Immature natural killer cell (primary cell): ENCODE measurements at places on chromosomes 4 and X. TPM values are rescaled to one million over a fixed set of nuclear protein-coding genes. Genes with fewer than 3 reads are reported as not detected.

The EFHC2 gene
- 11.2 TPM for polyA plus RNA-seq

GRCh38 chrX:110015032-110015431, 12.1 kb downstream of the TMEM164 start:
- peaks cover 4% of the 10 kb centered on the region for H3K4me1 ChIP-seq
- H3K27me3 ChIP-seq = no peaks in the 10 kb centered on the region
- DNase-seq = no peak
- H3K27ac ChIP-seq = no peak overlapping the region
- no peak overlapping the region for H3K4me3 ChIP-seq
- peaks cover 2% of the 10 kb centered on the region for H3K36me3 ChIP-seq

GRCh38 chrX:6170424-6170823, 58.2 kb downstream of the NLGN4X start:
- no peak overlapping the region for H3K4me3 ChIP-seq
- no peaks in the 10 kb centered on the region for H3K4me1 ChIP-seq
- DNase-seq = no peak
- H3K27ac ChIP-seq = no peak overlapping the region
- no peaks in the 10 kb centered on the region for H3K27me3 ChIP-seq

DNA sequence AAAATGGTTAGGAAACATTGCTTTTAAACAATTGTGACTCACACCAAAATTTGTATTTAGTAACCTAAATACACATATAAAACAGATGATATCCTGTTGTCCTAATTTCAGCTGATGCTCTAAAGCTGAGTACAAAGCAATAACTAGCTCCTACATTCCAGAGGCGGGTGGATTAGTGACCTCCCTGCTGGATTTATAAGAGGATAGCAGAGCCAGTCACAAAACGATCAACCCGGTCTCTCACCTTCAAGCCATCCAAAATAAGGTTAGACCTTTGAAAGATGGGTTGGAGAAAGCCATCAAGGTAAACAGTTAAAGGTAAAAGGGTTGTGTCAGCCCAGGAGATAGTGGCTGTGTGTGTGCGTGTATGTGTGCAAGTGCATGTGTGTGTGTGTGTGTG, 43.2 kb upstream of the SFRP2 start:
- no peak for DNase-seq
- H3K27ac ChIP-seq = no peak overlapping the region
- no peaks in the 10 kb centered on the region for H3K4me1 ChIP-seq
- peaks cover 6% of the 10 kb centered on the region for H3K27me3 ChIP-seq
- H3K36me3 ChIP-seq = no peaks in the 10 kb centered on the region
- H3K4me3 ChIP-seq = no peak overlapping the region

GRCh38 chr4:24321616-24322015, 262.7 kb downstream of the DHX15 start:
- no peaks in the 10 kb centered on the region for H3K36me3 ChIP-seq
- H3K4me1 ChIP-seq = no peaks in the 10 kb centered on the region
- no peaks in the 10 kb centered on the region for H3K27me3 ChIP-seq
- no peak overlapping the region for H3K4me3 ChIP-seq
- no peak overlapping the region for H3K27ac ChIP-seq

DNA sequence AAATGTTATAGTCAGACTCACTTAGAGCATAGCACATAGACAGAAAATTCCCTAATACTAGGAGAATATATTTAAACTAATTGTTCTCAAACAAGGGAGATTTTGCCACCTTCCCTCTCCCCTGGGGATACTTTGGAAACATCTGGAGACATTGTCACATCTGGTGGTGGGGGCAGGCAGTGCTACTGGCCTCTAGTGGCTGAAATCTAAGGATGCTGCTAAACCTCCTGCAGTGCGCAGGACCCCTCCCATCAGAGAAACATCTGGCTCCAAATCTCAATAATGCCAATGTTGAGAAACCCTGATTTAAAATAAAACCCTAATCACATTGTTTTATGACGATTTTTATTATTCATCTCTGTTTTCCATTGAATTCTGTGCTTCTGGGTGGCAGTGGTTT, 244.9 kb downstream of the FRMPD4 start:
- no peaks in the 10 kb centered on the region for H3K4me1 ChIP-seq
- no peak overlapping the region for H3K27ac ChIP-seq
- H3K4me3 ChIP-seq = no peak overlapping the region
- H3K36me3 ChIP-seq = no peaks in the 10 kb centered on the region

The MMRN1 gene
- polyA plus RNA-seq = 2.5 TPM

DNA sequence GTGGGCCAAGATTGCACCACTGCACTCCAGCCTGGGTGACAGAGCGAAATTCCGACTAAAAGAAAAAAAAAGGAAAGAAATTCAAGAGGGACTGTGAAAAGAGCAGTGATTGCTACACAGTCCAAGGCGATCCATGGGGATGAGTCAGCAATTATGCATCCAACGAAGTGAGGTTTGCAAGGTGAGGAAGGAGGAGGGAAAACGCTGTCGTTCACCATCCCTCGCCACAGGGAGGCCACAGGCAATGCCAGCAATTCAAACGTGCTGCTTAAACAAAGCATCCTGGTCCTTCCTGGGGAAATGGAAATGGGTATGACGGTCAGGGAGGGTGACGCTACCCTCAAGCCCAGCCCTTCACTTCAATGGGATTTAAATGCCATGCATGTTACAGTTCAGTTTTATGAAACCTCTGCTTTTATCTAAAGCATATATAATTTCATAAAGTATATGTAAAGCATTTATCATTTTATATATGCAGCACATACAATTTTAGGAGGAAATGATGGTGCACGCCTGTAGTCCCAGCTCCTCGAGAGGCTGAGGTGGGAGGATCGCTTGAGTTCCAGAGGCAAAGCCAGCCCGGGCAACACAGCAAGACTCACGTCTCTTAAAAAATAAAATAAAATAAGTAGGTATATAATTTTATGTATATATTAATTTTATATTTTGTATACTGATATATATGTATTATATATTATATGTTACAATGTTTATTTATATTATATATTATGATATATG, 108.7 kb downstream of the DHRSX start:
- peaks cover 2% of the 10 kb centered on the region for H3K4me1 ChIP-seq
- peaks cover 3% of the 10 kb centered on the region for H3K27me3 ChIP-seq
- DNase-seq = no peak
- H3K27ac ChIP-seq = no peak overlapping the region
- H3K4me3 ChIP-seq = no peak overlapping the region

DNA sequence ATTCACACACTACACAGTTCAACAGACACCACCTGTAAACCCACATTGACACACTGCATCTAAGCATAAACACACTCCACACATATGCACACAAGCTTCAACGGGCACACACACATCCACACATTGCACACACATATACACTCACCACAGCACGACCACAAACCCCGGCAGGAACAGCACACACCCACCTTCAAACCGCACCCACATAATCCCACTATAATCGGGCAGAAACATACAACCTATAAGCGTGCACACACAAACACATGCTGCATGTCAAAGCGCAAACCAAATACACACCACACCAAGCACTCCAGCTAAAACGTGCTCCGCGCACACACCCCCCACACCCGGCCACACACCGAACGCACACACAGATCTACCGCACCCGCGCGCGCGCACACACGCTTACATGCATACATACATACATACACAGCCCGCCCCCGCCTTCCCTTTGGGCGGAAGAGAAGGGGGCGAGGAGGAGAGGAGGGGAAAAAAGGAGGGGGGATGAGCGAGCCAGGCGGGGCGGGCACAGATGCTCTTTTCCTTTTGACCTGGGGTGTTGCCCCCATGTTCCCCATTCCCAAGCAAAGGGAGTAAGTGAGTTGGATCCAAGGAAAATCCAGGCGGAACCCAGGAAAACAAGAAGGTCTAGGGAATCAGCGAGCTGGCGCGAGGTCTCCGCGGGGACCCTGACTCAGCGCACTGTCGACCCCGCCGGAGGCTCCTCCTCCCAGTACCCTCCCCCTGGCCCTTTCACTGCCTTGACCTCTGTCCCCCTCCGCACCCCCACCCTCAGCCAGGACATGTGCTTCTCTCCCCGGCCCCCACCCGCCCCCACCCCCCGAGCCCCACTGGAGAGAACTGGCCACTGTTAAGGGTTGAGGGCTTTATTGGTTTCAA, 9.9 kb downstream of the ARHGAP36 start:
- no peak overlapping the region for H3K27ac ChIP-seq
- H3K27me3 ChIP-seq = peaks cover 16% of the 10 kb centered on the region
- DNase-seq = no peak
- peaks cover 2% of the 10 kb centered on the region for H3K4me1 ChIP-seq
- no peaks in the 10 kb centered on the region for H3K36me3 ChIP-seq
- H3K4me3 ChIP-seq = no peak overlapping the region

DNA sequence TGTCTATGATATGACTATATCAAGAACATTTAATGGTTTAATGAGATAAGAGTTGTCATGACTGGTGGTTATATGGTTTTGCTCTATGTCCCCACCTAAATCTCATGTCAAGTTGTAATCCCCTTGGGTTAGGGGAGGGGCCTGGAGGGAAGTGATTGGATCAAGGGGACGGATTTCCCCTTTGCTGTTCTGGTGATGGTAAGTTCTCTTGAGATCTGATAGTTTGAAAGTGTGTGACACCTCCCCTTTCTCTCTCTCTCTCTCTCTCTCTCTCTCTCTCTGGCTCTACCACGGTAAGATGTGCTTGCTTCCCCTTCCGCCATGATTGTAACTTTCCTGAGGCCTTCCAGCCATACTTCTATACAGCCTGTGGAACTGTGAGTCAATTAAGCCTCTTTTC, 803.4 kb downstream of the TRIML1 start:
- DNase-seq = no peak
- no peak overlapping the region for H3K27ac ChIP-seq
- no peak overlapping the region for H3K4me3 ChIP-seq

DNA sequence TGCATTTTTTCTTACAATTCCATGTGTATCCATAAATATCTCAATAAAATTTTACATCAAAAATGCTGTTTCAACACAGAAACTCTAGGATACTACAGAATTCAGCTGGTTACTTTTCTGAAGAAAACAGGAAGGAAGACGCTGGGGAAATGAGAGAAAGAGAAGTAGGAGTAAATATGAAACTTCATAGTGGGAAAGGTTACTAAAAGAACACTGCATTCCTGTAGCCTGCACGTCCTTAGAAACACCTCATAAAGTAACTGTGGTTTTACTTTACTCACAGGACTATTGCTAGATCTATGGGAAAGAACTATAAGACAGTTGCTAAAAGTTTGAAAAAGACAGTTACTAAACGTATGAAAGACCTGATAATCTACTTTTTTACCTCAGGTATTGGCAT, 23.1 kb downstream of the ATP11C start:
- H3K4me3 ChIP-seq = no peak overlapping the region
- no peak for DNase-seq
- H3K27ac ChIP-seq = no peak overlapping the region
- no peaks in the 10 kb centered on the region for H3K36me3 ChIP-seq
- no peaks in the 10 kb centered on the region for H3K27me3 ChIP-seq

DNA sequence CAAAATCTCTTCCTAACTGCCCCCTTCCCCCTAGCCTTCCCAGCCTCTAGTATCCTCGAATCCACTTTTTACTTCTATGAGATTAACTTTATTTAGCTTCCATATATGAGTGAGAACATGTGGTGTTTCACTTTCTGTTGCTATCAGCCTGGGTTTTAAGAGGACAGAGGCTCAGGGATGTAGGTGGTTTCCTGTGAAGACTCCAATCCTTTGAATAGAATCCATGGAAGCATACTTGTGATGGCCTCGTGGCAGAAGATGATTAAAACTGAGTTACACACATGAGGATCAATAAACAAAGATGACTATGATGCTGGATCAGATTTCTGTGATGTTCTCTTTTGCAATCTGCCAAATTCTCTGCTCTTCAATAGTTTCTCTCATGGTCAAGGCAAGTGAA, 29.8 kb downstream of the CD99L2 start:
- no peak overlapping the region for H3K4me3 ChIP-seq
- no peaks in the 10 kb centered on the region for H3K36me3 ChIP-seq
- H3K4me1 ChIP-seq = peaks cover 4% of the 10 kb centered on the region
- H3K27me3 ChIP-seq = no peaks in the 10 kb centered on the region
- DNase-seq = no peak

DNA sequence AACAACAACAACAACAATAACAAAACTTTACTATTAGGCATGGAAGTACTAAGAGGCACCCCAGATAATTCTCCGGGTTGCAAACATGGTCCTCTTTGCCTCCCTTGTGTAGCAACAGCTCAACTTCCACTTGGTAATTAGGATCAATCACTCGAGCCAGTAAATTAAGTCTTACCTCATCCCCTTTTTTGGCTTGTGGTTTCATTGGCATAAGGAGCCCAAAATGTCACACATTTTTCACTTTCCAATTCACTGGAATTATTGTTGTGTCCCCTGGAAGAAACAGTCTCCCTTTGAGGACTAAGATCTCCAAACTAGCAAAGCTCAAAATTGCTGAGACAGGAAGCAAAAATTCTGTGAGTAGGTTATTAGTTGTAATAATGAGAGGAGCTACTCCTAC, 49.2 kb upstream of the HSD17B10 start:
- H3K27me3 ChIP-seq = peaks cover 12% of the 10 kb centered on the region
- H3K4me1 ChIP-seq = no peaks in the 10 kb centered on the region
- no peak overlapping the region for H3K4me3 ChIP-seq
- no peaks in the 10 kb centered on the region for H3K36me3 ChIP-seq
- DNase-seq = no peak

GRCh38 chrX:15737190-15737958, 696 bp upstream of the CA5B start:
- DNase-seq = no peak
- H3K36me3 ChIP-seq = peaks cover 6% of the 10 kb centered on the region
- peak overlapping the region; percentile 85 for H3K27ac ChIP-seq
- H3K27me3 ChIP-seq = peaks cover 11% of the 10 kb centered on the region
- H3K4me1 ChIP-seq = peaks cover 55% of the 10 kb centered on the region

- H3K27me3 ChIP-seq = no peaks in the 10 kb centered on the region
- H3K36me3 ChIP-seq = no peaks in the 10 kb centered on the region
- no peak overlapping the region for H3K27ac ChIP-seq
Measured at GRCh38 chr4:64464581-64464980, 55.3 kb upstream of the TECRL start.

GRCh38 chr4:30443289-30443688, 276.9 kb upstream of the PCDH7 start:
- no peak for DNase-seq
- H3K27ac ChIP-seq = no peak overlapping the region
- H3K4me3 ChIP-seq = no peak overlapping the region
- H3K27me3 ChIP-seq = no peaks in the 10 kb centered on the region
- no peaks in the 10 kb centered on the region for H3K36me3 ChIP-seq
- H3K4me1 ChIP-seq = no peaks in the 10 kb centered on the region

- no peaks in the 10 kb centered on the region for H3K36me3 ChIP-seq
- no peak overlapping the region for H3K4me3 ChIP-seq
- H3K27me3 ChIP-seq = peaks cover 3% of the 10 kb centered on the region
- no peak for DNase-seq
Measured at GRCh38 chrX:45715748-45716147, 515.1 kb upstream of the DIPK2B start.

DNA sequence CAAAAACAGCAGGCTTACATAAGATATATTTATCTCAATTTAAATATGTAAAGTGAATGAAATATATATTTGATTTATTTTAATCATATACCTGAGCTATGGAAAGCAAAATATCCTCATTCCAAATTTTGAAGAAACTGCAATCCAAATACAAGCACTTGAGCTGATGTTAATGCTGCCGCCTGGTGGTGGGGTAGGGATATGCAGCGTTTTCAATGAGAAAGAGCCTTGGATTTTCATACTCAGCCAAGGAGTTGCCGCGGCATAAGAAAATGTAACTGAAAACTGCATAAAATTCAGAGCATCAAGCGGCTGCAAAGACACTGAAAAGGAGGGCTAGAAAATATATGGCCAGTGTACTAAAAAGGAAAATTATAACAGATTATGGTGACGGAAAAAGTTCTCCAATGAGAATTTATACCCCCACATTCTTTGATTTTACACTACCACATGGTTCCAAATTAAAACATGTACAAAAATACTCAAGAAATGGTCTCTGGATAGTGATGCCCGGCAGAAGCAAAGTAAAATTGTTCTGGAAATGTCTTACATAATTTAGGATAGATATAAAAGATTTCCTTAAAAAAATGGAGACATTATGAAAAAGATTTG, 660.3 kb upstream of the PITX2 start:
- H3K4me3 ChIP-seq = no peak overlapping the region
- no peak for DNase-seq
- no peaks in the 10 kb centered on the region for H3K36me3 ChIP-seq
- no peak overlapping the region for H3K27ac ChIP-seq
